GM04503 (cell line): ENCODE measurements at places on chromosomes 6 and 20.

GRCh38 chr6:158021814-158022748, 40.4 kb downstream of the SYNJ2 start:
- DNase-seq: no peak

GRCh38 chr20:9051508-9051907, 17.4 kb upstream of the PLCB4 start:
- peak; percentile 94 for DNase-seq

DNA sequence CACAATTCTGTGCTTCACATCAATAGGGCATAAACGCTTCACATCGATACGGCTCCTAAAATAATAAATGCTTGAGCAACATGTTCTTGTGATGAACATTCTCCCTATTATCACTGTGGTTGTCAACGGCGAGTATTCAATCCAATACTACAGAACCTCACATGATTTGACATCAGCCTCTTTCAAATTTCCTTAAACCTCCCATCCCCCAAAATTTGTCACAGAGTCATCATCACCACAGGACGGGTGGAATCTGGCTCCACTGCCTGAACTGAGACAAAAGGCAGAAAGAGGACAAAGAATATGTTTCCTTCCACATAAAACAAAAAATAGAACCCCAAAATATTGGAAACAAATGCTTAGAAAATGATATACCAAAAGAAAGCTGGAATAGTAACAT, 7.3 kb downstream of the THEMIS start:
- no peak for DNase-seq

- DNase-seq: no peak
These were observed 13.1 kb upstream of the LIN28B start for GRCh38 chr6:104943781-104944180.

DNA sequence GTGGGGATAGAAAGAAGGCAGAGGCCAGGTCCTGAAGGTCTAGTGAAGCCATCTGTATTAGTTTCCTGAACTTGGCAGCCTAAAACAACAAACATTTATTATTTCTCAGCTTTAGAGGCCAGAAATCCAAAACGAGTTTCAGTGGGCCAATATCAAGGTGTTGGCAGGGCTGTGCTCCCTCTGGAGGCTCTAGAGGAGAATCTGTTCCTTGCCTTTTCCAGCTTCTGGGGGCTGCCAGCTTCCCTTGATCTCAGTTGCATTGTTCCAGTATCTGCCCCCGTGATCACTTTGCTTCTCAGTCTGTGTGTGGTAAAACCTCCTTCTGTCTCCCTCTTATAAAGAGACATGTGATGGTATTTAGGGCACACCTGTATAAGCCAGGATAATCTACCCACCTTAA, 82.4 kb downstream of the MAFB start:
- no peak for DNase-seq

- DNase-seq: no peak
These were observed 202.5 kb upstream of the MAN1A1 start for GRCh38 chr6:119552021-119552420.

DNA sequence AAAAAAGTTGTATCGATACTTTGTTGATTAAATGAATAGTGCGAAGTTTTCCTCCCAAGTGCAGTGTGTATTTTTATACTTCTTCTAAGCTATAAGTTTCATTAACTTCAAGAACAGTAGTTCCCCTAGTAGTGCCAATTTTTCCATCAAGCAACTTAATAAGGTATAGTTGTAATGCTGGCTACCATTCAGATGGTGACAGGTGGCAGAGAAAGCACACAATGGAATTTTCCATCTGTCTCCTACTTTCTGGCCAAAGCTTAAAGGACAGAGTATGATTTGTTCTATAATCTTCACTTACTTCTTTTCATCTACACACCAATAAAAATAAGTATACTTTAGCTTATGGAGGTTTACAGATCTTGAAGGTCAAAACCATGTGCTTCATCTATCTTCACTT, 431.1 kb downstream of the NKAIN2 start:
- no peak for DNase-seq

DNA sequence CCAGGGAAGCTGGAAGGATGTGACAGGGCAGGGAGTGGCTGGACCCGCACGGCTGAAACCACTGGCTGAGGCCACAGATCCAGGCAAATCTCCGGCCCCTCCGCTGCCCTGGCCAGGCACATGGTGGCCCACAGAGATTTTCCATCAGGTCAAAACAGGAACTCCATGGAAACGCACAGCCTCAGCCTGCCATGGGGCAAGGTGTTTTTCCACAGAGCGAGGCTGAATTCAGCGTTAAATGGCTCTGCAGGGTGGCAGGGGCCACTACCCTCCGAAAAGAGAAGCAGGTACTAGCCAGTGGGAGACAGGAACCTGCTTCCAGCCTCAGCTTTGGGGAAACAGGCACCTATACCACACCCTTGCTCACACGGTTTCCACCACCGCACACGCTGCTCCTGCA, 53.1 kb downstream of the PREX1 start:
- DNase-seq: no peak

- no peak for DNase-seq
These were observed 62.9 kb downstream of the TENT5A start for GRCh38 chr6:81689580-81689979.

DNA sequence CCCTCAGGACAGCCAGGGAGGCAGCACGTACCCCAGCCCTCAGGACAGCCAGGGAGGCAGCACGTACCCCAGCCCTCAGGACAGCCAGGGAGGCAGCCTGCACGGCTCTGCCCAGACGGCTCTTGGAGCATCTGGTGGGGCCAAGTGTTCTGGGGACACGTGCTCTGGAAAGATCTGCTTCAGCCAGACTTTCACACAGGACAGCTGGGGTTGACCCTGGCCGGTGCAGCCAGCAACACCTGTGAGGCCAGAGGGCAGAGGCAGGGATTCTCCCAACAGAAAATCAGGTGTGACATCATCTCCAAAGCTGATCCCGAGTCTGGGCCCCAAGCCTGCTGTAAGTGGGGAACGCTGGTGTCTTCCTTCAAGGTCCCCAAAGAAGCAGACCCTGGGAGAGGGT, 55.5 kb upstream of the SLCO4A1 start:
- no peak for DNase-seq

DNA sequence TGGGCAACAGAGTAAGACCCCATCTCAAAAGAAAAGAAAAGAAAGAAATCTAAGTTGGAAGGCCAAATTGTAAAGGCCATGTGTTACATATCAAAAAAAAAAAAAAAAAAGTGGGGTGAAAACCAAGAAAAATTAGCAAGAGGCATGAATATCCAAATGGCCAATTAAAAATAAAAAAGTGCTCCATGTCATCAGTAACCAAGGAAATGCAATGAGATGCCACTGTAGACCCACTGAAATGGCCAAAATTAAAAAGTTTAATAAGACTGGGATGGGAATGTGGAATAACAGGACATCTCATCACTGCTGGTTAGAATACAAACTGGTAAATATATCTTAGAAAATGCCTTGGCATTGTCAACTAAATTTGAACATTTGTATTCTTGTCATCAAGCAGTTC, 30.1 kb upstream of the BCLAF1 start:
- DNase-seq: no peak

- no peak for DNase-seq
These were observed 2.4 kb downstream of the MARCKS start for GRCh38 chr6:113859349-113860180.

DNA sequence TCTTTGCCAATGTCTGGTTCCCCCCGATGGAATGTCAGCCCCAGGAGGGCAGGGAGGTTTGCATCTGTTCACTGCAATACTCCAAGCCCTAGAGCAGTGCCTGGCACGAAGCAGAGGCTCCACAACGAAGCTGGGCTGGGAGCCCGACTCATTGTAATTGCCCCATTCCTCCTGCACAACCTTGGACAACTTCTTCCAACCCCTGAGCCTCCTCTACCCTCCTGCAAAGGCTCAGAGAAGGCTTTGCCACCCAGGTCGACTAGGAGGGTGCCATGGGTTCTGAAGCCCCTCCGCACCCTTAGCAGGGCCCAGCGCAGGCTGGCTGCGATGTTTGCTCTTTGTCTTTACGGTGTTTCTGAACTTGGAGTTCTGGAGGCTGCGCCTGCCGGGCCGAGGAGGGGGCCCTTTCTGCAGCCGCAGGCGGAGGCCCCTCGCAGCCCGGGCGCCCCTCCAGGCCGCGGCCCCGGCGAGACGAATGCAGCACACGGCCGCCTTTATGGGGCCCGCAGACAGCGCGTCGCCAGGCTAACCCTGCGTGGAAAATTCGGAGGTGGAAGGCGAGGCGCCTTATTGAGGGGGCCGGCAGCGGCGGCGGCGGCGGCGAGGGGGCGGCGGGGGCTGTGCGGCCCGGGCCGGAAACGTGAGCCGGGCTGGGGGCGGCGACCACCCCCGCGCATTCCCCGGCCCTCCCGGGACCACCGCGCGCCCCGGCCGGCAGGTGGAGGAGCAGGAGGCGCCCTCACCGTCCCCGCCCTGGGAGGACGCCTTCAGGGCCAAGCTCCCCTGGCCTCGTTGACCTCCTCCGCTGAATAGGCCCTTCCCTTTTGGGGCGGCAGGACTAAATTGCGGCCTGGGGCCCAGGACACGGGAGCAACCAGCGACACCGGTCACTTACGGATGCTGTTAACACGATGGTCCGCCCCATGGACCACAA, 27.0 kb downstream of the SNAI1 start:
- DNase-seq: no peak

DNA sequence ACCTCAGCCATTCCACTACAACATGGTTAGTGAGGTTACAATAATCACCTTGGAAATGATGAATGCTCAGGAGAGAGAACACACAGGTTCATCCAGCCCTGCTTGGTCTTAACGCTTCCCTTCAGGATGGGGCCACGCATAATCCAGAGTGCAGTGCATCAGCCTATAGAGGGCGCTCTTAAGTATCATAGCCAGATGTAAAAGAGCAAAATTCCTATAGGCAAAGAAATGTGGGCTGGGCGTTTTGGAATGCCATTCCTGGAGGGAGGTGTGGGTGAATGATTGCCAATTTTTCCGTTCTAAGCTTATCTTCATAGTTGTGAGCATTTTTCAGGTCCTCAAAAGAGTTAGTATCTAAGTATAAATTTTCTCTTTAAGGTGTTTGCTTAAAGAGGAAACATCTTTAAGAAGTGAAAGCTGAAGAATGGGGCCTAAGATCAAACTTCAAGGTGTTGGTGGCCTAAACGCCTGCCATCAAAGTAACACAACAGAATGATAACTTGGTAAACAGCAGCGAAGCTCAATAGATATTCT, 1.8 kb downstream of the RIPOR2 start:
- no peak for DNase-seq

- DNase-seq: no peak
These were observed 211.3 kb downstream of the ARID1B start for GRCh38 chr6:156988276-156989158.

DNA sequence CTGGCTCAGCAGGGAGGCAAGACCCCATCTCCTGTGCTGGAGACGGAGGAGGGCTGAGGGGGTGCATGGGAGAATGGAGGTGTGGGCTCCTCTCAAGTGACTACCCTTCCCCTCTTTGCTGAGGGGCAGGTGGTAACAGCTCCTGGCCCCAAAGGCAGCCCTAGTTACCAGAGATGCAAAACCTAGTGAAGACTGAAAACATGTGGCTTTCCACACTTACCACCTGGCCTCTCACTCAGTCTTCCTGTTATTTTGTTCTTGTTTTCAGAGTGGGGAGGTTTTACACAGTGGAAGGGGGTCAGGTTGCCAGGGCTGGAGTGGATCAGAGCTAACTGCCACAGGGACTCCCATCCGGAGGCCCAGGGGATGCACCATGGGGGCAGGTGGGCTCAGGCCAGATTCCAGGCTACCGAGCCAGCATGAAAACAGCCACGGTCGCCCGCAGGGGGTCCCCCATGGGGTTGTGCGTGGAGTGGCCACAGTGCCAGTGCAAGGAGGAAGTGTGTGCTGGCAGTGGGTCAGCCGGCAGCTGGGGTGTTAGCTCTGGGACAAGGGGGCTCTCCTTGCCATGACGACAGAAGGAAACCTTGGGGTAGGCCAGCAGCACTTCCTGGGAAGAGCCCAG, 21.1 kb downstream of the MYT1 start:
- DNase-seq: no peak

GRCh38 chr6:106360989-106361430, 493 bp downstream of the CRYBG1 start:
- DNase-seq: no peak

- peak; percentile 75 for DNase-seq
These were observed 113.1 kb upstream of the ZNF217 start for GRCh38 chr20:53706466-53707370.

GRCh38 chr6:36679043-36679833, 724 bp downstream of the CDKN1A start:
- DNase-seq: no peak

DNA sequence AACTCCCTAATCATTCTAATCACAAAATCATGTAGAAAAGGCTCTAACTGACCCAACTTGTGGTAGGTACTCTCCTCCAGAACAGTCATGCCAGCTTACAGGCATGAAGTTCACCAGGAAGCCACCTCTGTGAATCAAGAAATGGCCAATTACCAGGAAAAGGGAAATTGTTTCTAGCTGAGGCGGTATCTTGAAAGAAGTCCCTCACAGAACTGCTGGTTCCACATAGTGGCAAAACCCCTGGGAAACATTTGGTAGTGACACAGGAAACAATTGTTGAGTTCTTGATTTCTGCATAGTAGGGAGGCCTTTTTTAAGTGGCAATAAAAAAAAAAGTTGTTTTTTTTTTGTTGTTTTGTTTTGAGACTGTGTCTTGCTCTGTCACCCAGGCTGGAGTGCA, 3.4 kb upstream of the ZHX3 start:
- no peak for DNase-seq

DNA sequence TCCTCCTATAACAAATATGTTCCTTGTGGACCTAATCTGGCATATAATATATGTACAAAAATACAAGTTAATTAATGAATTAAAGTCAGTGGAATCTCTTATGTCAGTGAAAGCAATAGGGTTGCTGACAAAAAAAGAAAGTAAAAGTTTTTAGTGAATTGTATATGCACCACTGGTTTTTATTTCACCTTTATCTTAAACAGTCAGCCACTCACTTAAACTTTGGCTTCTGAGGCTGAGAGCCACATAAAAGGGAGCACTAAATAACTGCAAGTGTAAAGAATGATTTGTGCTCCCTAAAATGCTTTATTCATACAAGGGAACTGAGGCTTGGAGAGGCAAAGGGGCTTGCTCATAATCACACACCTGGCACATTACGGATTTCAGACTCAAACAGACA, 9.9 kb upstream of the F13A1 start:
- no peak for DNase-seq

DNA sequence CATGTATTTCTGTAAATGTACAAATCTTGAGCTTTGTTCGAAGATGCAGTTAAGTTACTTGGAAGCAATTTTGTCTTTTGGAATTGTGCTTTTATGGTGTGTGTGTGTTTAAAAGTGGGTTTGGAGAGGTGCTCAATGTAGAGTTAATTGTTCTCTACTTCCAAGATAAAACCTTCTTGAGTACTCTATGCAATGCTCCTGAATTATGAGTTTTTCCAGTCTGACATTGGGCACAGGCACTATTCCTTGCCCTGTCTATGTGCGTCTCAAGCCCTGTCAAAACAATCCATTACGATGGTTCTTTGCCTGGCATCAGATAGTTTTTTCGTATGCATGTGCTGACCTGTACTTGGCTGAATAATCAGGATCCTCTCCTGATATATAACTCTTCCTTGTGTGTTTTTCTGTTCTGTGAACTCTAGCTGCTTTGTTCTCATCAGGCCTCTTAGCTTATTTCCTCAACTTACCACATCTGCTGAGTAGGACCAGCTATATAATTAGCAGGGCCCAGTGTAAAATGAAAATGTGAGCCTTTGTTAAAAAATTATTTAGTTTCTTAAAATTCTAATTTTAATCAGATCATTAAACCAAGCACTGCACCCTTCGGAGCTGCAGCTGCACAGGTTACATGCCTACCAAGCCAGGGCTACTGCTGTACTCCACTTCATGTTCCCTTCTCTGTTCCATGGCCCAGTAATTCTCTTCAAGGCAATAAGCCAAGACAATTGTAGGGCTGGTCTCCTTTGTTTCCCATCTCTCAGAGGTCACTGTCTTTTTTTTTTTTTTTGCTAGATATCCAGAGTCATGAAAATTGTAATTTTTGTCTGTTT, 160.1 kb downstream of the ZFAND3 start:
- DNase-seq: no peak
